ENCODE measurements at places on chromosomes 2 and 18.

DNA sequence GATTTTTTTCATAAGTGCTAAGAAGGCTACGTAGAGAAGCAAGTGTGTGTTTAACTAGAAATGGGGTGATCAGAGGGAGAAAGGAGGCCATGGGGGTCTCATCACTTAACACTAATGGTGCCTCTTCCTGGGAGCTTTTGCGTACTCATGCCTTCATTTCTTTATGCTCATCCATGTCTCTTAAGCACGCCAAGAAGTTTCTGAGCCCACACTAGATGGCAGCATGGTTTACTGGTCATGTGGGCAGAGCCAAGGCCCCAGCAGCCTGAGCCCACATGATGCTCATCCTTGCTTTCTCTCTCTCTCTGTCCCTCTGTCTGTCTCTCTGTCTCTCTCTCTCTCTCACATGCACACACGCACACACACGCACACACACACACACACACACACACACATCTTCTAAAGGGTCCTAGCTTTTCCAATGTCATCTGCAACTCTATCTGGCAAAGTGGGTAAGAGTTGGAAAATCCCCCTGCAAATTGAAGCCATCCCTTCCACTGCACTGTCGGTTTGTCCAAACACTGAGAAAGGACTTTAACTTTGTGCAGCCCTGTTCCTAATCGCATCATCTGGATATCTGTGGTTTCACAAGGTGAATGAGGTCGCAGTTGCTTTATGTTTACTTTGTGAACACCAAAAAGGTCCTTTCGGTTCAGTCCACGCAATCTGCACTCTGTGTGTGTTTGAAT lies 137.1 kb upstream of the CCDC68 start:
- no peak for DNase-seq

DNA sequence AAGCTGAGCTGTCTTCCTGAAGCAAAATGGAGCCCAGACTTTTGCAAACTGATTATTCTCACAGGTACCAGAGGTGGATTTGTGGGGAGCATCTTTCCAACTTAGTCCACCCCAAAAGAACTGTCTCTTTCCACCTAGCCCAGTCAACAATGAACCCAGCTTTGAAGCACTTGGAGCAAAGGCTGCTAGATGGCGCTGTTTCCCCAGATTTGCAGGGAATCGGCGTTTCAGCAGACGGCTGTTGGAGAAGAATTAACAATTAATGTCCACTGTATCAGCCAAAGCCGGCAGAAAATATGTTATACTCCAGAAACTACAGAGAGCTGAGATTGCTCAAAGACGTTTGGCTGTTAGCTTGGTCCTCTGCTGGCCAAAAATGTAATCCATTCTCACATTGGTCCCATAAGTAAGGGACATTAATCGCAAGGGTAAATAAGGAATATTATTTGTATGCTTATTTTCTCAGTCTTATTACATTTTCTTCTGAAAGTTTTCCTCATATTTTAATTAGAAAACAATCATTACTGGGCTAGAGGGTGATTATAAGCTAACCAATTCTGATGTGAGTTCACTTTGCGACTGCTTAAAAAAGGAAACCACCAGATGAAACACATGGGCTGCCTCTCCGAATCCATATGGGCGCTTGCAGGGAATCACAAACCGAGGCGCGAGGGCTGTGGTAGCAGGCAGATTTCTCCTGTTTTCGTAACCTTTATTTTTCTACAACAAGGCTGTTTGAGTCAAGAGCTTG lies 423.8 kb upstream of the MEX3C start:
- no peak for DNase-seq

GRCh38 chr2:239312741-239313667 lies 87.8 kb downstream of the HDAC4 start:
- DNase-seq, result no peak

GRCh38 chr2:208099682-208100470 lies 24.4 kb downstream of the CRYGD start:
- no peak for DNase-seq

GRCh38 chr18:9606039-9606438 lies 8.3 kb downstream of the PPP4R1 start:
- no peak for DNase-seq

GRCh38 chr2:44075541-44075940 lies 79.8 kb upstream of the LRPPRC start:
- no peak for DNase-seq

GRCh38 chr18:62797329-62797728 lies 82.0 kb downstream of the PHLPP1 start:
- DNase-seq, result no peak

DNA sequence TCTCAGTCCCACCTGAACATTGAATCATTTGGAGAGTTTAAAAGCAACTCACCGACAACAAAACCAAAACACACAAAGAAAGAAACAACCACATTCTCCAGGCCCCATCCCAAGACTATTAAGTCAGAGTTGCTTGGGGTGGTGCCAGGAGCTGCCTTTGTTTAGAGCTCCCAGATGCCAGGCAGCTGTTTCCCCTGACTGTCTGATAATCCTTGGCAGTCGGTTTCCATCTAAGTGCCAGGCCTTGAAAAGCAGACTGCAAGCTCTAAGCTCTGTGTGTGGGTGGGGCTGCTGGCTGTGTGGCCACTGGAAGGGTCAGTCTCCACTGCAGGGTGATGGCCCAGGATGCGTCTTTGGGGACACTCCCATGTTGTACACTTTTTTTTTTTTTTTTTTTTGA lies 255.3 kb upstream of the AGAP1 start:
- no peak for DNase-seq

DNA sequence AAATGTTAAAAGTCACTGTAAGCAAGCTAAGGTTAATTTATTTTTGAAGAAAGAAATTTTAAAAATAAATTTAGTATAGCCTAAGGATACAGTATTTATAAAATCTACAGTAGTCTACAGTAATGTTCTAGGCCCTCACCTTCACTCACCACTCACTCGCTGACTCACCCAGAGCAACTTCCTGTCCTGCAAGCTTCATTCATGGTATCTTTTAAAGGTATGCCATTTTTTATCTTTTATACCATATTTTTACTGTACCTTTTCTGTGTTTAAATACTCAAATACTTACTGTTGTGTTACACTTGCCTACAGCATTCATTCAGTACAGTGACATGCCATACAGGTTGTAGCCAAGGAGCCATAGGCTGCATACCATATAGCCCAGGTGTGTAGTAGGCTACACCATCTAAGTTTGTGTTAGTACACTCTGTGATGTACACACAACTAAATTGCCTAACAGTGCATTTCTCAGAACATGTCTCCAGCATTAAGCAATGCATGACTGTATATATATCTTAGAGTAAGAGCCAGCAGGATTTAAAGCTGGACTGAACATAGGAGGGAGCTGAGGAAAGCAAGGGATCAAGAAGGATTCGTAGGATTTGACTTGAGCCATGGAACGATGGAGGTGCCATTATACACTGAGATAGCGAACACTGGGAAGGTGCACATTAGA lies 83.1 kb upstream of the KLF7 start:
- no peak for DNase-seq

DNA sequence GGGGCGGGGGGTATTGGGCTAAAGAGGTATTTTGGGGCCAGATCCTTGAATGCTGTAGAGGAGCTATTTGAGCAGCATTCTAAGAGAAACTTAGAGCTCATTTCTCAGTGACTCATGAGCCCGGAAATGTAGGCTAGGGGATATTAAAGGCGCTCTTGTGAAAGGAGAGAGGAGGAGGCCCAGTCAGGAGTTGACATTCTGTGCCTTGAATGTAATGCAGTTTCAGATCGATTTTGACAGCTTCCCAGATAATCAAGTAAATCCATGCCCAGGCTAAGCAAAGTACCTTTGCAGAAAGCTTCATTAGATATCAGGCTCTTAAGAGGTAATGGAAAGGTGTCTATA lies 1.5 kb downstream of the CAB39 start:
- peak; percentile 11 for DNase-seq

GRCh38 chr2:217489145-217489960 lies 513.4 kb downstream of the TNS1 start:
- no peak for DNase-seq

DNA sequence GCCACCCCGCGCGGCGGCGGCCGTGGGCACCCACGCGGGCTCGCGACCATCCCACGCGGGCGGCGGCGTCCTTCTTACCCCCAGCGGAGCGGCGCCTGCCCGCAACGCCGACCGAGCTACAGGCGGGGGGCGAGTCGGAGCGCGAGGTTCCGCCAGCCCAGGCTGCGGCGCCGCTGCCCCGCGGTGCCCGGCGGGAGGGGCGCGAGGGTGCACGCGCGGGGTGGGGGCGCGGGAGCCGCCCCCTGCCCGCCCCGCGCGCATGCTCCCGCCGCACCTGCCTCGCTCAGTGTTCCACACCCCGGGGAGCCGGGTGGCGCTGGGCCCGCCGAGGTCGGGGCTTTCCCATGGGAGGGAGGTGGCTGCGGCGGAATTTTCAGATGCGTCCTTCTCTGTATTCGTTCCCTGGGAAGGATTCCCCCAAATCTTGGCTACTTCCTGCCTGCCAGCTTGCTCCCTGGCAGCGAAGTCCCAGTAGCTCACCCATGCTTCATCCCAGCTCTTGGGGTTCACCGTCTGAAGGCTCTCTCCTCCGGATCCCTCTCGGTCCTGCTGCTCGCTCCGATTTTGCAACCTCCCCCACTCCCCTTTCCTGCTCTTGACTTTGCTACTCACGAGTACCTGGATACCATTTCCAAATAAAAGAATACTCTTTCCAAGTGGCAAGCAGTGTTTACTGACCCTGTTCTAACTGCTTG lies at the start of gene L3MBTL4:
TSS of gene L3MBTL4 (minus strand) at position 189 of the 695 bp plus-strand sequence. CDS start 103,286 bp downstream, outside the sequence.
- no peak for DNase-seq

GRCh38 chr2:231807020-231807419 lies 20.8 kb downstream of the COPS7B start:
- no peak for DNase-seq

DNA sequence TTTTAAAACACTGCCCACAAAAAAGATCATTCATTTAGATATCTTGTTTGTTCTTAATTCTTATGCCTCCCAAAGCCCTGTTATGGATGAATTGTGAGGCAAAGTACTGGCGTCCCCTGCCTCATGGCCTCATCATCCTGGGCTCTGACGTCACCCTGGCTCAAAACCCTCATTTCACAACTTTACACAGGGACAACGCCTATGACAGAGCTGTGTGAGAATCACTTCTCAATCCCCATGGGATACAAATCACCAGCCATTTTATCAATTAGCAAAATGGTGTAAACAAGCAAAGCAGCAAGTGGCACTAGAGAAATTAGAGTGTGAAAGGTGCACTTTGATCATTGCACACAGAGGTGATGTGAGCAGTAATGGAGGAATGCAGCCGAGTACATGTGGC lies 16.6 kb downstream of the FHOD3 start:
- no peak for DNase-seq

GRCh38 chr18:71902482-71902881 lies 641.7 kb downstream of the CBLN2 start:
- DNase-seq, result no peak

DNA sequence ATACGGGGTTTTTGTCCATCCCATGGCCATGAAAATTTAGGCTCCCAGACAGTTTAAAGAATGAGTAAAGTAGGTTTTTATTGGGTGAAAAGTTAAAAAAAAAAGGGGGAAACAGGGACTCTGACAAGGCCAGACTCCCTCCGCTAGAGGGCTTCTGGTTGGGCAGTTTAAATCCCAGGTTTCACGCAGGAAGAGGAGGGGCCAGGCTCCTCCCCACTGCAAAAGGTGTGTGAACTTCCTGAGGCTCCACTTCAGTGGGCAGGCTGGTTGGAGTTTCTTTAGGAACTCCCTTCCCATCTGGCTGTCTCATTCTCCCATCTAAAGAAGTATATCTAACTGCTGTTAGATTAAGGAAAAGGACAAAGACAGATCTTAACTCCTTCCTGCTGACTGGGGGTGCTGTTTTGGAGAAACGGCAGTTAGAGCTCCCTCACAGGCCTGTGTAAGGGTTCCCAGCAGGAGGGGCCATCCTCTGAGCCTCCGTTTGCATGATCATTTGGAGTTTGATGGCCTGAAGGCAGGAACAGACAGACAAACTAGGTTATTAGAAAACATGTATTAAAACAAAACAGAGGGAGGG lies 1160.7 kb downstream of the CNTNAP5 start:
- no peak for DNase-seq

DNA sequence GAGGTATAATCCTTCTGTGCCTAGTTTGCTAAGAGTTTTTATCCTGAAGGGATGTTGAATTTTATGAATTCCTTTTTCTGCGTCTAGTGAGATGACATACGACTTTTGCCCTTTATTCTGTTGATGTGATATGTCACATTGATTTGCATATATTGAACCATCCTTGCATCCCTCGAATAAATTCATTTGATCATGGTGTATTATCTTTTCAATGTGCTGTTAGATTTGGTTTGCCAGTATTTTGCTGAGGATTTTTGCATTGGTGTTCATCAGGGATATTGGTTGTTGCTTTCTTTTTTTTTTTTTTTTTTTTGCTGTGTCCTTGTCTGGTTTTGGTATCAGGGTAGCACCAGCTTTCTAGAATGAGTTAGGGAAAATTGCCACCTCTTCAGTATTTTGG lies 9.1 kb downstream of the GCC2 start:
- DNase-seq, result no peak

DNA sequence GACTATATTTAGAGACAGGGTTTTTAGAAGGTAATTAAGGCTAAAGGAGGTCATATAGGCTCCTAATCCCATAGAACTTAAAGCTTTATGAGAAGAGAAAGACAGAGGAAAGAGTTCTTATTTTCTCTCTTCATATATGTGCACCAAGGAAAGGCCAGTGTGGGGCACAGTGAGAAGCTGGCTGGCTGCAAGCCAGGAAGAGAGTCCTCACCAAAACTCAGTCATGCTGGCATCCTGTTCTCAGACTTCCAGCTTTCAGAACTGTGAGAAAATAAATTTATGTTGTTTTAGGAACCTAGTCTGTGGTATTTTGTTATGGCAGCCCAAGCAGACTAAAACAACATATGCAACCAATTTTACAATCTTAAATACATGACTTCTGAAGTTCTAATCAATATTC lies 31.5 kb upstream of the ATIC start:
- no peak for DNase-seq

- no peak for DNase-seq
Measured at GRCh38 chr18:14999085-14999975, 251.4 kb downstream of the ANKRD30B start.

DNA sequence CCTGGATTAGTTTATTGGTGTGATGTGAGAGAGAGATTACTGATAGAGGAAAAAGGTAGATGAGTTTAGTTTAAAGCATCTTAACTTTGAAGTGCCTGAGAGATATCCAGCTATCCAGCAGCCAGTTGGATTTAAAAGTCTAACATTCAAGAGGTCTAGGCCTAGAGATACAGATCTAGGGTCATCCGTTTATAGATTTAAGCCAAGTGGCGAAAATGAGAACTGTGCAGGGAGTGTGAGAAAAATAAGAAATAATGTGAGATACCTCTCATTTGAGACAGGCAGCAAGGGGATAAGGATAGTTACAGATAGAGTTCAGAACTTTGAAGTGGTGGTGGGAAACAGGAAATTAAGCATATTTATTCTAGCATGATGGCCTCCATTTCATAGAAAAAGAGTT lies 5.3 kb upstream of the ORC2 start:
- DNase-seq, result no peak

DNA sequence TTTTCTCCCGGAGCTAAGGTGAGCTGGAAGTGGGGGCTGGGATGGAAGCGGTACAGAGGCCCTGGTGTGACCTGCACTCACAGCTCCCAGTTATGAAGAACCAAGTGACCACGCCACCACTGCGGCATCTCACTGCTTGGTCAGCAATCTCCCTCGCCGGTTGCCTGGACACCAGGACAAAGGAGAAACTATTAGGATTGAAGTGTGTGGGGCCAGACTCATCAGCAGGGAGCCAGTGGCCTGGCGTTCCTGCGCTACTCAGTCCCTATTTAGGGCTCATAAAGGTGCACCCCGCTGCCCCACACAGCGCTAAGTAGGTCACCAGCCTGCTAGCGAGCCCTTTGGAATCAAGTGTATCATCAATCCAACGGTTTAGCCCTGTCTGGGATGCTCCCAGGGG lies 82.9 kb downstream of the ZCCHC2 start:
- DNase-seq, result no peak

Data from activated T-helper 1 cell treated with Interleukin-2 at 50 U/mL for 16 hours (primary cell).